Stimulated activated CD8-positive, alpha-beta memory T cell treated with anti-CD3 and anti-CD28 coated beads, Interleukin-7, amount 100 ng/mL, for 1 hour (primary cell): ENCODE measurements at places on chromosomes 3 and 15.

DNA sequence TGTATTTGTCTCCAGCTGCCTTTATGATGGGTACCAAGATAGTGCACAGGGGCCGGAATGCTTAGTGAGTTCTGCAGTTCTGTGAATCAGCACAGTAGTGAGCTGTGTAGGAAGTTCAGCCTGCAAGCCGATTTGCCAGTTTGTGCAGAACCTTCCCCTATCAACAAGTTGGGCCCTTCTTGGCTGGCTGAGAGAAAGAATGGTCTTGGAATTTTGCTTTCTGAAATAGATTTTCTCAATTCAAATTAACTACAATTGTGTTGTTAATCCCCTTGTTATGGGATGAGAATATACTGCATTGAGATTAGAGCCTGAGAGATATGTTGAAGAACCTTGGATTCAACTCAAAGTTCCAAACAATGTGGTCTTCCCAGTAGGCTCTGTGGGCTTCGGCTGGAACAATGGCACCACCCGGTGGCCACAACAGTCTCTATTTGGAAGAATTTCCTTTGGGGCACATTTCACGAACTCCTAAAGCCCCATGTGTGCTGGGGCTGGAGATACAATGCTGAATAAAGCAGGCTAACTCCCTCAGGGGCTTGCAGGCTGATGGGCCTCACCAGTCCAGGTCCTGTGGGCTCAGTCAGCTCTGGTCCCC is 59.1 kb downstream of the TRIM42 start:
- no peak for DNase-seq

GRCh38 chr3:78873641-78874040 is 894.2 kb downstream of the ROBO1 start:
- DNase-seq = no peak

DNA sequence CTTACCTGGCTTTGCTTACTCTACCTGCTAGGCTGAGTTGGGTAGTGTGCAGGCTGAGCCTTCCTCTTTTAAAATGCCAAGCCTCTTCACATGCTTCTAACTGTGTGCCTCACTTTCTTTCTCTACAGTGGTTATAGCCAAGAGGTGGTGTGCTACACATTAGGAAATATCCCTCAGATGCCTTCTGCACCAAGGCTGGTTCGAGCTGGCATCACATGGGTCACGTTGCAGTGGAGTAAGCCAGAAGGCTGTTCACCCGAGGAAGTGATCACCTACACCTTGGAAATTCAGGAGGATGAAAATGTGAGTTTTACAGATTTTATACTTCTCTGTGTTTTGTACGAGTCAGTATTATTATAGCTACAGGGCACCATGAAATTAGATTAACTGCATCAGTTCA is 117.8 kb downstream of the GHSR start:
- no peak for DNase-seq

DNA sequence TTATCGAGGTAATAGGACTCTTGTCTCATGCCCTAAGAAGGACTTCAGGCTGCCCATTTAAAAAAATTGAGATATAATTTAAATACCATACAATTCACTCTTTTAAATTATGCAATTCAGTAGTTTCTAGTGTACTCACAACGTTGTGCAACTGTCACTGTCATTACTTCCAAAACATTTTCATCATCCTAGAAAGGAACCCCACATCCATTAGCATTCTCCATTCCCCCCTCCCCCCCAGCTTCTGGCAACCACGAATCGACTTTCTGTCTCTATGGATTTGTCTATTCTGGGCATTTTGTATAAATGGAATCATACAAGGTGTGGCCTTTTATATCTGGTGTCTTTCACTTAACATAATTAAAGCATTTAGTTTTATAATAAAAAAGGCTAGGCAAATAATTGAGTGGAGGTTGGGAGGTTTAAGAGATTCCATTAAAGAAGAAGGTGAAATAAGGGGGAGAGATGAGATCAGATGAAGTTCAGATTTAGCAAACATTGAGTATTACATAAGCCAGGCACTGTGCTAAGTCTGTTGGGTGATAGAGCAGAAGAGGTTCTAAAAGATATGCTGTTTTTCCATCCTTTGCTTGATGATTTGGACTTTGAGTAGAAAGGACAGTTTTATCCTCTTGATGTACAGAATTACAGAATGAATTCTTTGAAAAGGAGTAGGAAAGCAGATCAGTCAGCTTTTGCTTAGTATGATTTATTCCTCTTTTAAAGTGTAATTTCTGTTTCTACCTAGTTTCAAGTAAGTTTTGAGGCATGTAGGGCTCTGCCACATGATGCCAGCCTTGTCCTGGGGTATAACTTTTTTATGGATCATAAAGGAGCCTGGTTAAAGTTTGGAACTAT is 36.3 kb downstream of the UBE2E2 start:
- no peak for DNase-seq

GRCh38 chr3:148825476-148825875 is 2.1 kb upstream of the CPB1 start:
- no peak for DNase-seq

DNA sequence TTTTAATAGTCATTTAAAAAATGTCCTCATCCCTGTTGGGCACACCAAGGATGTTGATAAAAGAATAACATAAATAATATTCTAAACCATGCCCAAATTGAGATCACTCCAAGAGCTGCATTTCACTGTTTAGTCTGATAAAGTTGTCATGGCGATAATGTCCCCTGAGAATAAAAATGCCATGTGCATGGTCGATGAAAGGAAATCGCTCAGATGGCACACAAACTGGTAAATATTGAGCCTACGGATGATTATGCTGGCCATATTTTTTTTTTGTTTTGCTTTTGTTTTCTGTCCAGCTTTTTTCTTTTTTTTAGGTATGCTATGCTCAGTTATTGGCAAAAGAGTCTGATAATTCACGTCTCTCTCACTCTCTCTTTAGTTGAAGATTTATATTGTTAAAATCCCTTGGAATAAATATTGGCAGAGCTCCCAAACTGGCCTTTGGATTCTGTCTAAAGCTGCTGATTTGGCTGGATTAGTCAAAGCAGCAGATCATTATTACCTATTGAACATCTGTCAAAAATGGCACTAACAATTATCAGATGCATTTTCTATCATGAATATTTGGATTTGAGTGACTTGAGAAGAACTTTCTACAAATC is 643.8 kb downstream of the SQOR start:
- DNase-seq = no peak

- no peak for DNase-seq
Measured at GRCh38 chr3:17972959-17973906, 230.8 kb upstream of the TBC1D5 start.

DNA sequence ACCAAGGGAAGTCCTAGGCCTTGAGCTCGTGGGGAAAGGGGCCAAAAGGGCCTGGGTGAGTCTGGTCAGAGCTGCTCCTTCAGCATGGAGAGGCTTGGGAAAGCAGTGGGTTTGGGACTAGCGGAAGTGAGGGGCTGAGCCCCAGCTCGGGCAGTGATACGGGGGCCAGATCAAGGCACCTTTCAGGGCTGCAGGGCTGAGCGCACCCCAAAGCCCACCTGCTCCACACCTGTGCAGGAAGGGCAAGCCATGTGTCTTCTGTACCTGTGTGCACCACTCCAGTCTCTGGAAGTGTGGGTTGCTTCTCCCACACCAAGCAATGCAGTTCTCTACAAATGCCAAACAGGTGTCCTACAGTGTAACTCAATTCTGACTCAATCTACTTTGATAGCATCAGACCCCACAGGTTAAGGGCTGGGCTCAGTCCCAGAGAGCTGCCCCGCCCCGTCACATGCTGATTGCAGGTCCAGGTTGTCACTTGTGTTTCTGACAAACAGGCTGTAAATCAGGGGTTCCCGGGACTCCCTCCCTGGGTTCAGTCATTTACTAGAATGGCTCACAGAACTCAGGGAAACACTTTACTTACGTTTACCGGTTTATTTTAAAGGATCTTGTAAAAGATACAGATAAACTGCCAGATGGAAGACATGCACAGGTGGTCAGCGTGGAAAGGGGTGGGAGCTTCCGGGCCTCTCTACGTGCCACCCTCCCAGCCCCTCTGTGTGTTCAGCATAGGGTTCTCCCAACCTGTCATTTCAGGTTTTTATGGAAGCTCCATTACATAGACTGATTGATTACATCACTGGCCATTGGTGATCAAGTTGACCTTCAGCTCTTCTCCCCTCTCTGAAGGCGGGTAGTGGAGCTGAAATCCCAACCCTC is 28.8 kb upstream of the KLF13 start:
- no peak for DNase-seq

- DNase-seq = no peak
Measured at GRCh38 chr3:82672966-82673365, 911.5 kb upstream of the GBE1 start.

- no peak for DNase-seq
Measured at GRCh38 chr3:80970292-80970691, 791.2 kb downstream of the GBE1 start.

DNA sequence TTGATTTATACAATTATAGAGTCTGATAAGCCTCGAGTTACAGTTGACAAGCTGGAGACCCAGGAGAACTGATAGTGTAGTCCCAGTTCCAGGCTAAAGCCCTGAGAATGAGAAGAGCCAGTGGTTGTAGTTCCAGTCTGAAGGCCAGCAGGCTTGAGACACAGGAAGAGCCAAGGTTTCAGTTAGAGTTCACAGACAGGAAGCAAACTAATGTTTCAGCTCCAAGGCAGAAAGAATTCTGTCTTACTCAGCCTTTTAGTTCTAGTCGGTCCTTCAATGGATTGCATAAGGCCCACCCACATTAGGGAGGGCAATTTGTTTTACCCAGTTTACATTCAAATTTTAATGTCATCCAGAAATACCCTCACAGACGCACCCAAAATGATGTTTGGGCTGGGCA is 102.7 kb downstream of the CDIN1 start:
- DNase-seq = no peak

DNA sequence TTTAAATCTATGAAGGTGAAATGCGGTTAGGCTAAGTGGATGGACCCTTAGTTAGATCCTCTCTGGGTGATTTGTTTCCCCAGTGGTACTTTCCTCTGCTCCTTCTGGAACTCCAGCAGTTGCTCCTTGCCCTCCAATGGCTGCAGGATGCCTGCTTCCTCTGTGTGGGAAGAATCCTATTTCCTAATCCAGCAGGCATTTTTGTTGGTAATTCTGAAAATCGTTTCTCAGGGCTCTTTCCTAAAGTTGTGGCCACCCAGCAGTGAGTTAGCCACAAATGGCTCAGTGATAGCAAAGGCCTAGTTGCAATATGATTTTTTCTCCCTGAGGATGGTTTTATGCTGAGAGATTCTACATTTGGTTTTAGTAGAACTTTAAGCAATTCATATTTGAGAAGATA is 332.3 kb upstream of the C2CD4B start:
- DNase-seq = no peak

GRCh38 chr3:42085641-42086376 is 5.3 kb upstream of the TRAK1 start:
- no peak for DNase-seq

GRCh38 chr3:171384101-171384891 is 75.9 kb downstream of the TNIK start:
- DNase-seq = no peak

- no peak for DNase-seq
Measured at GRCh38 chr15:94305133-94305532, 73.8 kb downstream of the MCTP2 start.

DNA sequence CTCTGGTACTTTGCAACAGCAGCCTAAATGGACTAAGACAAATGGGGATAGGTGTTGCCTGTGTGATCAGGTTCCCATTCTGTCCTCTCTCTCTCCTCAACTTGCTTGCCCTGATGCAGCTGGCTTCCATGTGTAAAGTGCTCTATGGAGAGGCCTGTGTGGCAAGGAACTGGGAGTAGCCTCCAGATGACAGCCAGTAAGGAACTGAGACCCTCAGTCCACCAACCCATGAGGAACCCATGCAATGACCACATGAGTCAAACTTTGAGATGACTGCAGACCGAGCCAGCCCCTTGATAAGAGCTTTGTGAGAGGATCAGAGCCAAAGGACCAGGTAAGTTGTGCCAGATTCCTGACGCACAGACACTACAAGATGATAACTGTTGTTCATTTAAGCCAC is 74.6 kb upstream of the ADPGK start:
- no peak for DNase-seq

GRCh38 chr3:183802989-183803388 is 22.4 kb downstream of the MAP6D1 start:
- DNase-seq = no peak

- no peak for DNase-seq
Measured at GRCh38 chr15:81894061-81894460, 151.8 kb downstream of the MEX3B start.

GRCh38 chr3:104717828-104718196 is 648.9 kb upstream of the ALCAM start:
- no peak for DNase-seq

DNA sequence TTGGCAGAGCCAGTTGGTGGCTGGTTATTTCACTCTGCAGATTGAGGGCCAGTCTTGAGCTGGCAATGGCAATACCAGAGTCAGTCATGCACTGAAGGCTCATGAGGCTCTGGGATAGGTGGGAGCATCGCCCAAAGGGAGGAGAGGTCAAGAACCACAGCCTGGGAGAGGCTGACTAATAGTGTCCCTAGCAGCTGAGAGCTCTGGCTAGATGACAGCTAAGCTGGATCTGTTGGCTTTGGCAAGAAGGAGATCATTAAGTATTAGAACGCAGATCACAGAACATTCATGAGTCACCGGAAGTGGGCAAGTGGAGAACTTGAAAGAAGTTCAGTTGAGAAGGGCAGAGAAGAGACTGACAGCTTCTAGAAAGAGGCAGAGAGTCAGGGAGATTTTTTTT is 521.1 kb downstream of the NR2F2 start:
- DNase-seq = no peak

DNA sequence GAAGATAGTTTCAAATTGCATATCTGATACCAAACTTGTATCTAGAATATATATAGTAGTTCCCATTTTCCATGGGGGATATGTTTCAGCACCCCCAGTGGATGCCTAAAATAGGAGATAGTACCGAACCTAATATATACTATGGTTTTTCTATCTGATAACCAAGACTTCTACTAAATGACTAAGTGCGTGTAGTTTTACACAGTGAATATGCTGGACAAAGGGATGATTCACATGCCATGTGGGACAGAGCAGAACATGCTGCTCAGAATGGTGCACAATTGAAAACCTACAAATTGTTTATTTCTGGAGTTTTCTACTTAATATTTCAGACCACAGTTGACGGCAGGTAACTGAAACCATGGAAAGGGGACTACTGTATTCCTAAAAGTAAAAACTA is 73.4 kb upstream of the TP63 start:
- no peak for DNase-seq

DNA sequence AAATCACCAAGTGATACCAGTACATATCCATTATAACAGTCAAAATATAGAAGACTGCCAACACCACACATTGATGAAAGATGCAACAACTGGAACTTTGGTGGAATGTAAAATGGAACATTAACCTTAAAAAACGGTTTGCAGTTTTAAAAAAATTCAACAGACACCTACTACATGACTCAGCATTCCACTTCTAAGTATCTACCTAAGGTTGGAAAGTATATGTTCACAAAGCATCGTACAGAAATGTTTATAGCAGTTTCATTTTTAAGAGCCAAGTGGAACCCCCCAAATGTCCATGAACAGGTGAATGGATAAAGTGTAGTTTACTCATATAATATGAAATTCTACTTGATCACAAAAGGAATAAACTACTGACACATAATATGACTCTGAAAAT is 314.7 kb upstream of the ARRDC4 start:
- no peak for DNase-seq
